ENCODE measurements at places on chromosomes 12 and 14. TPM values are rescaled to one million over a fixed set of nuclear protein-coding genes. Genes with fewer than 3 reads are reported as not detected.
A peak's percentile ranks its signal among the peaks of the same experiment; 100 is the strongest.

- DNase-seq, result no peak
Observed at GRCh38 chr14:32023540-32023939, 53.6 kb upstream of the ARHGAP5 start.

DNA sequence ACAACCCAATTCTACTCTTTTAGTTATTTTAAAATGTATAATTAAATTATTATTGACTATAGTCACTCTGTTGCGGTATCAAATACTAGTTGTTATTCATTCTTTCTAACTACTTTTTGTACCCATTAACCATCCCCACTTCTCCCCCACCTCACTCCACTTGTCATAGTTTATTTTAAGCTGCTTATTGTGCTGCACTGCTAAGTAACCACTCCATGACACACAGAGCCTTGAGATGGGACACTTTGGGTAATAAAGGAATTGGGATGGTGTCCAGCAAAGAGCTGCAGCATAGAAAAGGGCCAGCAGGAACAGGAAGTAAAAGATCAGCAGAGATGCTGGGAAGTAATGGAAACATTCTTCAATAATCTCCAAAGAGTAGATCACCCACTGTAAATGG is 123.0 kb downstream of the RPS29 start:
- no peak for DNase-seq

GRCh38 chr14:35807131-35807961 is 1.7 kb downstream of the RALGAPA1 start:
- DNase-seq, result no peak

GRCh38 chr14:54652188-54652587 is 85.3 kb downstream of the SAMD4A start:
- DNase-seq, result peak; percentile 99

DNA sequence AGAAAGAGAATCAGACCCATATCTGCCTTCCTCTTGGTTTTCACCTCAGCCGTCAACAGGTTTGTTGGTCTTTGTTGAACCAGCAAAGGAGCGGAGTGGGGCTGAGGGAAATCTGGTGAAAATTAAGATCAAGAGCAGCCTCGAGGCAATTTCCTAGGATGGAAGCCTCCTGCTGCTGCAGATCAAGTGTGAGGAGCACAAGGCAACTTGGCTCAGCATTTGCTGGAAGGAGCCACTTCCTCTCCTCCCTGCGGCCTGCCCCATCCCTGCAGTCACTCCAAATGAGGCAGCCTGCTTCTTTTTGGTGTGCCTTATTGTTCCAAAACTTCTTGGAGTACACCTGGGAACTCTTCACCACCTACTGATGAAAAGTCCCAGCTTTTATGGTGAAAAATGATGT is 4.9 kb downstream of the TC2N start:
- DNase-seq, result no peak

The P3H3 gene
- 95.8 TPM for total RNA-seq

The SEL1L gene
- total RNA-seq, result 97.6 TPM

The JAG2 gene
- 0.74 TPM for total RNA-seq

Measured in HFFc6 (cell line).